Vagina (tissue), 2 donors: ENCODE measurements at places on chromosomes 1 and 21.

DNA sequence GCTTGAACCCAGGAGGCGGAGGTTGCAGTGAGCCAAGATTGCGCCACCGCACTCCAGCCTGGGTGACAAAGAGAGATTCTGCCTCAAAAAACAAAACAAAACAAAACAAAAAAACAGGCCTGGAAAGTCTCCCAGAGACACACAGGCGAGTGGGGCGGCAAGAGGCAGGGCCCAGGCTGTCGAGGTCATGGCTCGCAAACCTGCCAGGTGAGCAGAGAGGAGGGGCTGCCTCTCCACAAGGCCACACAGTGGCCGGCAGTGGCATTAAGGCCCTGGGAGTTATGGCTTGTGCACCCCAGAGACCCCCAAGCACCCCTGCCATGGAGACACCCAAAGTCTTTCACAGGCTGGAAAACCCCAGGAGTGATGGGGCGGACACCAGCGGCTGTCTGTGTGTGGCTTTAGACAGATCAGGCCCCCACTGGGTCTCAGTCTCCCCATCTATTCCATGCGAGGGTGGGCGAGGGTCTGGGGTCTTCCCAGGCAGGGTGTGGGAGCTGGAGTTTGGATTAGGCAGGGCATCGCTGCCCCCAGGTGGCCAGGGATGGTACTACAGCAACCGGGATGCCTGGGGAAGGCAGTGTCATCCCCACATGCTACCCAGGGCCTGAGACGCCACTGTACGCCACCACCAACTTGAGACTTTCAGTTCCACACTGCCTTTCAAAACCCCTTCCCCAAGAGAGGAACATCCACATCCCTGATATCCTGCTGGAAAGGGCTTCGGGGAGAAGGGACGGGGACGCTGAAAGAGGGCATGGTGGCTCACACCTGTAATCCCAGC is 7.3 kb upstream of the CTRC start:
- DNase-seq, result no peak

GRCh38 chr1:84956655-84957054 is 40.3 kb downstream of the MCOLN2 start:
- no peak for DNase-seq

GRCh38 chr1:12276225-12276624 is 46.4 kb downstream of the VPS13D start:
- no peak for DNase-seq

DNA sequence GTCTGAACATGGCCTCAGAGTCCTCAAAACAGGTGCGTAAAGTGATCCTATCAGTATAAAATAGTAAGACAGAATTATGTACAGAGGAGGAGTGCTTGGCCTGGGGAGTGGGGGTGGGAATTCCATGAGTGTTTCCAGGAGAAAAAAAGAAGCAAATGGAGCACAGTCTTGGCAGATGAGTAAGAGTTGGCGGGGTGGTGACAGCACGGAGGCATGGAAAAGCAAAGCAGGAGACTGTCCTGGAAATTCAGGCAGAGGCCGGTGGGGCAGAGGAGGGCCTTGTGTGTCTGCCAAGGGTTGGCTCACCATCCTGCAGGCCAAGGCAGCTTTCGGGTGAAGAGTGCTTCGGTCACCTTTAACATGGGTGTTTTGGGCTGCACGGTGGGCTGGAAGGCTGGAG is 63.4 kb downstream of the OPTC start:
- DNase-seq, result no peak

- DNase-seq, result no peak
Measured at GRCh38 chr1:166489670-166490436, 323.1 kb upstream of the FAM78B start.

- DNase-seq, result no peak
Measured at GRCh38 chr1:3231826-3232225, 162.8 kb downstream of the PRDM16 start.

DNA sequence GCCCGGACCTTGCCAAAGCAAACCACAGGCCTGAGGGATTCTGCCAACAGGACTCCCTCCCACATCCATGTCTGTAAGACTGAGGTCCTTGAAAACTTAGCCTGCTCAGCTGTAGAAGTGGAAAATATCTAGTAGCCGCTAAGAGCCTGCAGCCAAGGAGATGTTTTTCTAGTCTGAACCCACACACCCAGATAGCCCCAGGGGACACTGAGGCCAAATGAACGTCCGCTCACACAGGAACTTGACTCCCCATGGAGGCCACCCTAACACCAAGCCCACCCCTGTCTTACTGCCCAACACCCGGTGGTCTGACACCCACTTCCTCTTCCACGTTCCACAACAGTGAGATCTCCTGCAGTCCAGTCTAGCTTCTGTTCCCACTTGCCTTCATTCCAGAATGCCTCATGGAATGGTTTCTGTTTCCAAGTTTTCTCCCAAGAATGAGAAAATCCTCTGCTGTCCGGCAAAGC is 174.8 kb downstream of the PLPP3 start:
- no peak for DNase-seq

- no peak for DNase-seq
Measured at GRCh38 chr1:66239834-66240233, 294.1 kb upstream of the SGIP1 start.

GRCh38 chr1:156244126-156244525 is 2.1 kb downstream of the BGLAP start:
- DNase-seq, result no peak

DNA sequence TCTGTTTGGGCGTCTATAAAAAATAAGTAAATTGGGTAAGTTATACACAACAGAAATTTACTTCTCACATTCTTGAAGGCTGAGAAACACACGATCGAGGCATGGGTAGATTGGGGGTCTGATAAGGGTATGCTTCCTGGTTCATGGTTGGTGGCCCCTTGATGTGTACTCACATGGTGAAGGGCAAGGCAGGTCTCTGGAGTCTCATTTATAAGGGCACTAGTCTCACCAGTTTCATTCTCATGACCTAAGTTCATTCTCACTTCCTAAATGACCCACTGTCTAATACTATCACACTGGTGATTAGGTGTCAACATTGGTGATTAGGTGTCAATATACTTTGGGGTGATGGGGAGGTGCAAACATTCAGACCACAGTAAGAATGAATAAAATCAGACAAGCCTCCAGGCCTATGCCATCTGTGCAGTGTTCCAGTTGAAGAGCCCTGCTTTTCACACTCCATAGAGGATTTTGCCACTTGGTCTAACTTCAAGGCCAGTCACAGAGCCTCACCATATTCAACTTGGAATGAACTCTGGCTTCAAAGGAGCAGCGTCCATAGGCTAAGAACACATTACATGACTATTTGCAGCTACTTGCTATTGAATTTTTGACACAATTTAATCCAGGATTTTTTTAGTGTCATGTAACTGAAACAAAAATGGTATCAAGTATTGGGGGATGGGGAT is 2.5 kb upstream of the GBP4 start:
- no peak for DNase-seq

DNA sequence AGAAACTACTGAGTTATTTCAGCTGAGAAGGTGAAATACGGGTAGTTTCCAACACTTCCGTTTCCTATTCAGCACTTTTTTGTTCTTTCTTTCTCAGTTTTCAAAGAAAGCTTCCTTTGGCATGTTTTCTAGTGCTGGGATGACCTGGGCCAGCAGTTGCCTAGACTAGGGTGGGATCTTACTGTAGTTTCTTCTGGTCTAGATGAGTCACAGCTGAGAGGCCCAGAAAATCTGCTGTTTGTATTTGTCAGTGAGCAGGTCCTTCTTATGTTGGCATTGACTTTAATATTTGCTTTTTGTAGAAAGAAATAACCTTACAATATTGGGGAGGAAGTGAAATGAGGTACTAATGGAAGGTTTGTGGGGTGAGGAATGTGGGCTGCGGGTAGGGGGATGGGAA is 22.2 kb downstream of the C1orf21 start:
- no peak for DNase-seq

DNA sequence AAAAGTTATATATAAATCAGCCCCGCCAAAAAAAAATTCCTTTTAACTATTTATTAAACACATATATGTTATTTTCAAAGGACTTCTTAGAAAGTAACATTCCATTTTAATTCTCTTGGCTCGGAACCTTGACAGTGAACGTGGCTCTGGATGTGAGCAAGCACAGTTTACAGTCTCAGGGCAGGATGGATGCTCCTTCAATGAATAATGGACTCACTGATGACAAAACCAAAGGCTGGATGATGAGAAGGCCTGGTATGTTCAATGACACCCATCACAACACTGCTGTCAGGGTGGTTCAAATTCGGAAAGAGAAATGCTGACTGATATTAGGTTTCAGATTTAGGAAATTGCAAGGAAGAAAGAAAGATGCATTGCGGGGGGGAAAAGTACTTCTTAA is 148.8 kb downstream of the SIPA1L2 start:
- no peak for DNase-seq
